ENCODE measurements at places on chromosomes 2 and 18.

- DNase-seq, result no peak
Observed at GRCh38 chr2:226270285-226271058, 529.1 kb downstream of the IRS1 start.

- DNase-seq, result peak; percentile 63
Observed at GRCh38 chr18:2654928-2655177, 673 bp upstream of the SMCHD1 start.

DNA sequence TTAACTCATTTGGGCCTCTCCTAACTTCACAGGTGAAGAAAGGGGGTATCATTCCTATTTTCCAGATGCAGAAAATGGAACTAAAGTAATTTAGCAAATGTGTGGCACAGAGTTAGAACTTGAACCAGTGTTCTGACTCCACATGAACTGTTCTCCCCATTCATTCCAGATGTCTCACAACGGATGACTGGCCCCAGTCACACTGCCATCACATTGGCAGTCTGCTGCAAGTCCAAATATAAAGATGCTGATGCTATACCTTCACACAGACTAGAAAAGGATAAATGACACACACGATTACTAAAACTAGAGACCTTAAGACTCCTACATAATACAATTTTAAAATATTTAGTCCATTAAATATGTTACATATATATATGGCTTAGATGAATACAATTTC, 195.7 kb downstream of the NBAS start:
- no peak for DNase-seq

GRCh38 chr2:178550352-178550751, 70.1 kb downstream of the PLEKHA3 start:
- no peak for DNase-seq

GRCh38 chr2:196427986-196428634, 211.4 kb upstream of the CCDC150 start:
- no peak for DNase-seq

DNA sequence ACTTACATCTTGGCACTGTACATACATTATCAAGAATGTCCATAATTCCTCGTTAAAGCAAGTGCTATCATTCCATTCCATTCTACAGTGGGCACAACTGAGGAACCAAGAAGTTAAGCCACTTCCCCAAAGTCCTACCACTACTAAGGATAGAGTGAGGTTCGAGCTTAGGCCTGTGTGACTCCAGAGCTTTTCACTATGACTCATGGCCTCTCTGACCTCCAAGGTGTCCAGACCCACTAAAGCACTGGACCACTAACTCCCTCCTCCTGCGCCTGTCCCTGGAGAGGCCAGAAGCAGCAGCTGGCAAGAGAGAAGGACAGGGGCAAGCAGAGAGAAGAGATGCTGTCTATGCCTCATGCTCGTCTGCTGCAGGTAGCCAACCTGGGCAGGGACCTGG, 117.0 kb downstream of the ZBTB7C start:
- DNase-seq, result no peak

- no peak for DNase-seq
Observed at GRCh38 chr2:29187926-29188325, 72.7 kb downstream of the CLIP4 start.

DNA sequence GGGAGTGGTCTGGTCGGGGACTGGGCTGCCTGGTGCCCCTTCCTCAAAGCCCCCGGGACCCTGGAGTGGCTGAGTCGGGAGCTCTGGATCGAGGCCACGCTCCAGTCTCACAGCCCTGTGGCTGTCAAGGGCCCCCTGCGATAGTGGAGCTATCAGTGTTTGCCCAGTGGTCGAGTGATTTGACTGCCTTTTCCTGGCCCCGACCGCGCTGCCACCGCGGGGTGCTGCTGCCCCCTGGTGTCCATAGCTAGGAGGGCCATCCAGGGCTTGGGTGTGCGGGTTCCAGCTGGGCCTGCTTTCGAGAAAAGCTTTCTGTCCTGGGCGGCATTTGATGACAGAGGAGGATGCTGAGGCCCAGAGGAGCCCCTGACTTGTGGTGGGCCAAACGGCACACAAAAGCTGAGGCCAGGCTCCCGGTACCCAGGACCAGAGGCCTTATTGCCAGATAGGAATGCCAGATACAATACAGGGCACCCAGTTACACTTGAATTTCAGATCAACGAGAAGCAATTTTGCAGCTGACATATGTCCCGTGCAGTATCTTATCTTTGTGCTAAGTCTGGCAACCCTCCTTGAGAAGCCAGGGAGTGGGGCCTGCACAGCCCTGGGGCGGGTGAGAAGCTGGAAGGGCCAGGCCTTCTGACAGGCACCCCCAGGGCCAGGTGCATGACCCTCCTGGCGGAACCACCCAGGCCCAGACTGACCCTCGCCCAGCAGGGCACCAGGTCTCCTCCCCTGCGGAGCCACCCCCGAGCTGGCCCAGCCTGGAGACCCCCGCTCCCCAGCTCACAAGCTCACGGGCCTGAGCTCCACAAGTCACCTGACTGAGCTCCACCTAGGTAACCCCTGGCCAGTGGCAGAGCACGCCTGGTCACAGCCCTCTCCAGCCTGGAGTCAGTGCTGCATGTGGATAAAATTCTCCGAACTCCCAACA, 13.0 kb downstream of the ODC1 start:
- peak; percentile 85 for DNase-seq

GRCh38 chr2:206160807-206161179, 1.1 kb downstream of the EEF1B2 start:
- no peak for DNase-seq
